ENCODE measurements at places on chromosomes 12 and 14.

DNA sequence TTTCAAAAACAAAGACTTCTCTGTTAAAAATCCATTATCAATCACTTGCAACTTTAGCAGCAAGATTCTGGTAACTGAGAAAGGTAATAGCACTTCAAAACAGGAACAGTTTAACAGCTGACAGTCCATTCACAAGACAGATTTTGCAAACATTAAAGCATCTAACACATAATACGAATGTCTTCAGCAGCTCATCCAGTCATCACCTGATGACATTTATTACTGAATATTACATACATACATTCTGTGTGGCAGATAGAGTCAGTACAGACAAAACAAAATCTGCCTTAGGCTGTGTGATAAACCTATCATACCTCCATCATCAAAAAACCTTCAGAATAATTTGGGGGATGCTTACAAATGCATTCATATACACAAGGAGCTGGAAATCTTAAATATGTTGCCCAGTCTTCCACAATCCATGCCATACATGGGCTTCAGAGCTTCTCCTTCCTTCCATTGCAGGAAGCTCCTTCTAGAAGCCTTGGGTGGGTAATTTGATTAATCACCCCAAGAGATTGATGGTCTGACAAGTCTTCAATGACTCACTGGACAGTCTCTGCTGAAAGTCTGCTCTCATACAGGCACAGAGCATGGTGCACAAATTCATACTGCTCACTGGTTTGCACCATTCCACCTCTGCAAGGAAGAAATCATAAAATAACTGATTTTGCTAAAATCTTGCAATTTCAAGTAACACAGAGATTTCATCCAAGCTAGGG, 1.6 kb upstream of the PTPRB start:
- DNase-seq = no peak

GRCh38 chr12:94649349-94650142, 811 bp downstream of the TMCC3 start:
- DNase-seq = peak; percentile 55

DNA sequence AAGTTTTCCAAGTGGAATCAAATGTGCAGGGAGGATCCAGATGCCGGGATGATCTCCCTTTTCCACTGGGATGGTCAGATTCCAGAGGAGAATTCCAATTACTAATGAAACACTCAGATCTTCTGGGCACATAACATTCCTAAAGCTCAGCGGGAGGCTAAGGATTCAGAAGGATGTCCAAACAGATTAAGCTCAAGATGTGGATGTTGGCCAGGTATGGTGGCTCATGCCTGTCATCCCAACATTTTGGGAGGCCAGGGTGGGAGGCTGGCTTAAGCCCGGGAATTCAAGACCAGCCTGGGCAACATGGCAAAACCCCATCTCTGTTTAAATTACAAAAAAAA, 62.0 kb upstream of the PNMA1 start:
- DNase-seq = no peak

- peak; percentile 96 for DNase-seq
Measured at GRCh38 chr12:65948320-65949008, 124.2 kb downstream of the HMGA2 start.

GRCh38 chr14:73058922-73059673, 764 bp downstream of the RBM25 start:
- peak; percentile 38 for DNase-seq

GRCh38 chr12:108633534-108634248, at the start of gene SELPLG:
SELPLG (minus strand) TSS chr12:108633894; CDS start chr12:108624307, 9,587 bp downstream.
- no peak for DNase-seq

DNA sequence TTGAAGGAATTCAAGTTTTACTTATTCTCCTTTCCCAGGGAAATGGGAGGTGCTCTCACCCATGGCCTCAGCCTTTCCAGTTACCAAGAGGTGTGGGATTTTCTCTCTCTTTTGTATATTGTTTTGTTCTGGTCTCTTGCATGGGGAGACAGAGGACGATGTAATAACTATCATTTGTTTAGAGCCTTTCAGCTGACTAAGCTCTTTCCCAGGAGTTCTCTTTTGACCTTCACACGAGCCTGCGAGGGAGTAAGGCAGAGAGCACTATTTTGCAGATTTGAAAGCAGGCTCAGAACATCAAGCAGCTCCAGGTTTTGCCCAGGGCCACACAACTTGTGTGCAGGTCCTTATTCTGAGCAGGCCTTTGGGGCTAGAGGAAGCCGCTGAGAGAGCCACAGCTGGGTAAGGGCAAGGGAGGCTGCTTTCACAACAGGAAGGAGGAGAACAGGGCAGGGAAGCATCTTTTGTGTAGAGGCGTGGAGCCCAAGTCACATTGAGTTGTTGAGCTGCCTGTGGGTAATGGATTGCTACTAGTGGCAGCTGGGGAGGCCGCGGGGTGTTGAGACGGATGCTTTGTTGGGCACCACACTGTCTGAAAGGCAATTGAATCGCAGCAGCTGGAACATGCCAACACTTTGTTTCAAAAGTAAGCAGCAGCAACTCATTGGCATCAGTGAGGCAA, 116.2 kb downstream of the PRMT8 start:
- DNase-seq = peak; percentile 18

DNA sequence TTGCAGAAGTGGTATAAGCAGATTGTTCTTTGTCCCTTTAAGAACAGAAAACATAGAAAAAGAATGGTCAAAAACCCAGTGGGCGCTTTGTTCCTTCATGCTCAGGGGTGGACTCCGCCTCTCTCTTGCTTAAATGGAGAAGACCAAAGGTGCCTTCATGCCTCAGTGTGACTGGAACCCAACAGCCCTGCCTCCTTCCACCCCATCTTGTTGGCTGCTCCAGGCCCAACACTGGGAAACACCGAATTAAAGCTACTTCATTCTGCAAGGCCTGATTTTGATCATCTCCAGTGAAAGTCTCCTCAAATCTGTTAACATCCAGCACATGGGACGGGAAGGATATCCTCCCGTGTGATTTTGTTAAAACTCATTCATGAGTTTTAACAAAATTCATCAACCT, 103.7 kb downstream of the BCL11B start:
- no peak for DNase-seq

DNA sequence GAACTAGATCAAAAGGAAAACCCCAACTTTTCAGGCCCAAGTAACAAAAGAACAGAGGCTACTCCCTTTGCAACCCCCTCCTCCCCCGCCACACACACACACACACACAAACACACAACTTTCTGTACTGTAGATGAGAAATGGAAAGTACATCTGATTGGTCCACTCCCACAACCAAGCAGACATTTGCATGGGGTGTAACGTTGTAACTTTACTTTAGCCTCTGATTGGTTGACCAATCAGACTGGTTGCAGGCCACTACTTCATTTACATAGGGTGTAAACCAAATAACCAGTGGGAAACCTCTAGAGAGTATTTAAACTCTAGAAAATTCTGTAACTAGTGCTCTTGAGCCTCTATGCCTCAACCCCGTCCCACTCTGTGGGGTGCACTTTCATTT, 425.5 kb downstream of the GXYLT1 start:
- DNase-seq = no peak

DNA sequence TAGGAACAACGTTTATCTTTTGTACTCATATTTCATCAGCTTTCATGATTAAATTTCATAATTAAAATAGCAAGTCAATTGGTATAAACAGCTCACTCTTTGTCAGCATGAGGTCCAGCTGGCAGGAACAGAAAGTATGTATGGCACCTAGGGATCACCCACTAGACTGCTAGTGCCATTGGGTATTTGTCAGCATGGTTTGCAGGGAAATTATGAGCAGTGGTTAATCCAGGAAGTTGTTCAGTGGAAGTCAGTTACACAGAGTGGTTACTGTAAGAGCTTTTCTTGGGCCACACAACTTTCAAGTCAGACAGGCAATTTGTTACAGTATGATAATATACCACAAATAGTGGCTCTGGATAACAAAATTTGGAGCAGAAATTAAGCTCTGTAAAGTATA, 340.3 kb upstream of the RGS6 start:
- peak; percentile 72 for DNase-seq

- DNase-seq = peak; percentile 16
Measured at GRCh38 chr14:24115422-24116127, 826 bp upstream of the NRL start.

DNA sequence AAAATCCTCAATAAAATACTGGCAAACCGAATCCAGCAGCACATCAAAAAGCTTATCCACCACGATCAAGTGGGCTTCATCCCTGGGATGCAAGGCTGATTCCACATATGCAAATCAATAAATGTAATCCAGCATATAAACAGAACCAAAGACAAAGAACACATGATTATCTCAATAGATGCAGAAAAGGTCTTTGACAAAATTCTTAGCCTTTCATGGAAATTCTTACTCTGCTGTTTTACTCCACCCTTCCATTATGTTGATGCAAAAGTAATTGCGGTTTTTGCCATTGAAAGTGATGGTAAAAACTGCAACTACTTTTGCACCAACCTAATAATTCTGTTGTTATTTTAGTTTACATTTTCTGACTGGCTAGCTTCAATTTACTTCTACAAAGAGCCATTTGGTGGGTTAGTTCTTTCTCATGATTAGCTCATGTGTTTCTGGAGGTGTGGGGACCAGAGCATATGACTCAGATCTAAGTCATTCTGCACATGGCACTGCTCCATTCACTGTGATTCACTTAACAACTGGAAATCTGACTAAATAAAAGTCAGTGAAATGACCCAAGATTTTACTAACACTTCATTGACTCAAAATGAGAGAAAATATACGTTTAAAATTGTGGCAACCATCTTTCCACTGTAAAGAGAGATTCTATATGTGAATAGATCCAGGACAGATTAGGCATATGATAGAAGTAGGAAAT, 99.9 kb downstream of the TMTC3 start:
- DNase-seq = peak; percentile 98

DNA sequence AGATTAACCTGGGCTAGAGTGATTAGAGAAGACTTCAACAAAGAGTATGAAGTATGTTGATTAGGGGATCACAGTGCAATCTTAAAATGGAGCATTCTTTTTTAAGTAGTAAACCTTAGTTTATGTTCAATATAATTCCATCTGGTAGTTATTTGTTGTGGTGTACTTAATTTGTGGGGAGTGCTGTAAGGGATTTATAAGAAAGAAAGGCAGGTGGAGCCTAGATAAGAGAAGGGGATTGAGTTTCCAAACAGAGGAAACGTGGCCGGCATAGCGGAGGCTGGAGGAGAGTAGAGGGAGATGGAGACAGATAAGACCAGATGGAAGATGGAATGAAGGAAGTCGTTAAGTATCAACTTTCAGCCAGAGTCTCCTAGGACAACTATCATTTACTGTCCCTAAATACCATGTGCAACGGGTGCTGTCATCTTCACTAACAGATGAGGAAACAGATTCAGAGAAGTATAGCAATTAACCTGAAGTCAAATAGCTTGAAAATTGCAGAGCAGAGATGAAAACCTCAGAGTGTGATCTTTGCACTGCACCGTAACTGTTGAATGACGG, 38.1 kb downstream of the GOLGA5 start:
- no peak for DNase-seq

DNA sequence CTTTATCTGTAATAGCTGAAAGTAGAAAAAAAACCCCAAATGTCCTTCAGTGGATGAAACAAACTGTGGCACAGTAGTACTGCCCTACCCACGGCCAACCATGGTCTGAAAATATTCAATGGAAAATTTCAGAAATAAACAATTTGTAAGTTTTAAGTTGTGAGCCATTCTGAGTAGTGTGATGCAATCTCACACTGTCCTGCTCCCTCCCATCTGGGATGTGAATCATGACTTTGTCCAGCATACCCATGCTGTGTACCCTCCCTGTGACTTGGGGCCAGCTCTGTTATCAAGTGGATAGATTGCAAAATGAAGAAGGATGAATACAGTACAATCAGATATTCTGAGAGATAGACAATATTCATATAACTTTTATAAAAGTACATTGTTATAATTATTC, 106.2 kb downstream of the SMOC1 start:
- peak; percentile 78 for DNase-seq

DNA sequence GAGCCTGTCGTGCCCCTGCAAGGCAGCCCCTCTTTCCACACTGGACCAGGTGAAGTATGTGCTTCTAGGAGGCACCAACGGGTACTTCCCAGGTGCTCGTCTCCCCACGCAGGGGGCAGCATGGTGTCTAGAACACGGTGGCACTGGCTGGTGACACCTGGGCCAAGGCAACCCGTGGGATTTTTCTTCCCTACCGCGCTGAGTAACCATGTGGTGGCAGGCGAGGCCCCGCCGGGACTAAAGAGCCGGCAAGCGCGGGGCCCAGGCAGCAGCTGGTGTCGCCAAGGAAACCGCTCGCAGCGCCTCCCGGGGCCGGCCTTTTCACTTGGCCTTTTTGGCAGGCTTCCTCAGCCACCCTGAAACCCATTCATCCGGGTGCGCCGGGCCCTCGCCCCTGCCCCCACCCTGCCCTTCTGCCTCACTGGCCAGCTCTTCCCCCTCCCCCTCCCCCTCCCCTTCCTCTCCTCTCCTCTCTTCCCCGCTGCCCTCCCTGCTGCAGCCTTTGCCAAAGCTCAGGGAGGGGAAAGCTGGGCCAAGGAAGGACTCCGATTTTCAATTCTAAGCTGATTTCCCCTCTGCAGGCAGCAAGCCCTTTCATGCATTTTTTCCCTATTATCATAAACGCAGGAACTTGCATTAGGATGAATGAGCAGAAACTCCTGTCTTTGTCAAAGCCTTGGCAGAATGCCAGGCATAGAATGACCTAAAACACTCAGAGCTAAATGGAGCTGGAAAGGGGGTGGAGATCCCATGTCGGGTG, 81.2 kb downstream of the IRF2BPL start:
- DNase-seq = peak; percentile 83

GRCh38 chr14:98858561-98858960, 413.4 kb downstream of the BCL11B start:
- DNase-seq = no peak

DNA sequence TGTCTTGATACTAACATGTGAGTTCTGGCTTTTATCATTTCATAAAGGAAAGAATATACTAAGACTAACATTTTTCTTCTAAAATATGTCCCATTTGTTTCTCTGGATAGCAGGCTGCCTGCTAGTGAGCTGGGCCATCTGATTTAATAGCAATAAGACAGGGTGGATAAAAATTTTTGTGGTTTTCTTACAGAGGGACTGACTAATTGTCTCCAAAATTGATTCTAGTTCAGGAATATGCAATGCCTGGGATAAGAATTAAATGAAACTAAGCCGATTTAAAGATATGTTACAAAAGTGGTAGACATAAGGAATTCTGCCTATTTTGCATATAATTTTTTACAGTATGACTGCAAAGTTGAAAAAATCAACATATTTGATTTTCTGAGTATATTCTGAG, 252.9 kb upstream of the NAV3 start:
- DNase-seq = peak; percentile 1

- DNase-seq = no peak
Measured at GRCh38 chr14:54698966-54699530, 132.1 kb downstream of the SAMD4A start.

Data from choroid plexus epithelial cell (primary cell).